ENCODE measurements at places on chromosomes 5 and 9.

GRCh38 chr5:109855056-109855455, 165.3 kb downstream of the MAN2A1 start:
- DNase-seq, result no peak

GRCh38 chr5:156350256-156350655, 23.3 kb downstream of the SGCD start:
- no peak for DNase-seq

GRCh38 chr9:132555528-132555927, 26.9 kb upstream of the BARHL1 start:
- no peak for DNase-seq

GRCh38 chr5:95022967-95023695, 261.8 kb downstream of the MCTP1 start:
- no peak for DNase-seq

DNA sequence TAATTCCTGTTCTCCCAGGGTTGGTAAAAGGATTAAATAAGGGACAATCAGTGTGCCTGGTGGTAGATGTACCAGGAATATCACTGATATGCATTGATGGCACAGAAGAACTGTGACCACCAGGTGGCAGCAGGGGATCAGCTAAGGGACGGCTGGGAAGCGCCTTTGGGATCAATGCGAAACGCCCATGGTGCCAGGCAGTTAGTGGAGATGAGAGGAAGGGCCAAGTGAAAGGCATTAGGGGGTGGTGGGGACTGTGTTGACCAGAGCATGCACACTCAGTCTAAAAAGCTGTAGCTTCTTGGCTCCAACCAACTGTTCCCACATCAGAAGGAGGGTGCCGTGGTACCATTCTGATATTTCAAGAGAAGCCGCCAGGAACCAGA, 55.6 kb downstream of the ARHGEF37 start:
- peak; percentile 58 for DNase-seq

GRCh38 chr9:95167998-95168397, 149.5 kb downstream of the FANCC start:
- DNase-seq, result peak; percentile 89

DNA sequence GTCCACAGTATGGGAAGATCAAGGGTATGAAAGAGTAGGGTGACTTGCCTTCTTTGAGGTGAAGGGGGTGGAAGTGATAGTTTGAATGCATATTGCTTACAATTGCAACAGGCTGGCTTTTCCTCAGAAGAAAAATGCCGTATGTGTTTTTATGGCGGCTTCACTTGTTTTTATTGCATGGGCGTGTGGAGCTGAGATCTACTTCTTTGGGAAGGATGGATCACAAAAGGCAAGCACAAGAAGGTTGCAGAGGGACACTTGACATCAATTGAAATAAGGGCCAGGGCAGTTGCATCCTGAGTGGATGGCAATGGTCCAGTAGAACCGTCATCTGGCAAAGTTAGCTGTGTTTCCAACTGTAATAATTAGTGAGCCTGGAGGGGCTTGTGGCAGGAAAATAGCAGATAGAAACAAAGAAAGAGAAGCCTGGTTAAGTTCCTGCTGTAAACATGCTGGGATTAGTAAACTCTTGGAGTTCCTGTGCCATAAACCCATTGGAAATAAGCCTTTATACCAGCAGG, 138.4 kb downstream of the NTRK2 start:
- DNase-seq, result no peak

Data from fibroblast of upper back skin (primary cell).